AG20443 (cell line): ENCODE measurements at places on chromosomes 13 and 19.

DNA sequence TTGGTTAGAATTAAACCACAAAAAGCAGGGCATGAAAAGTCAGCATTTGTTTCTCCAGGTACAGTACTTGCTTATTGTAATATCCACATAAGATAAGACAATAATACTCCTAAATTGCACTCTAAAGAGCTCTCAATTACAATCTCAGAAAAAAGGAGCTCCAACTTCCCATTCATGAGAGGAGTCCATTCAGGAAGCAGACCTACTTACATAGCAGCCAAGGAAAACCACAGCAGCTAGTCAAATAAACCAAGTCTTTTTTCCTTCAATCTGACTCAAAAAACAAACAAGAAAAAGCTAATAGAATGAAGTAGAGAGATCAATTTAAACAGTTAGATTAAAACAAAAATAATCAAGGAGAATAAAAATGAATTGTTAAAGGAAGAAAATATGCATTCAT lies 885.2 kb upstream of the SLITRK6 start:
- DNase-seq, result no peak

DNA sequence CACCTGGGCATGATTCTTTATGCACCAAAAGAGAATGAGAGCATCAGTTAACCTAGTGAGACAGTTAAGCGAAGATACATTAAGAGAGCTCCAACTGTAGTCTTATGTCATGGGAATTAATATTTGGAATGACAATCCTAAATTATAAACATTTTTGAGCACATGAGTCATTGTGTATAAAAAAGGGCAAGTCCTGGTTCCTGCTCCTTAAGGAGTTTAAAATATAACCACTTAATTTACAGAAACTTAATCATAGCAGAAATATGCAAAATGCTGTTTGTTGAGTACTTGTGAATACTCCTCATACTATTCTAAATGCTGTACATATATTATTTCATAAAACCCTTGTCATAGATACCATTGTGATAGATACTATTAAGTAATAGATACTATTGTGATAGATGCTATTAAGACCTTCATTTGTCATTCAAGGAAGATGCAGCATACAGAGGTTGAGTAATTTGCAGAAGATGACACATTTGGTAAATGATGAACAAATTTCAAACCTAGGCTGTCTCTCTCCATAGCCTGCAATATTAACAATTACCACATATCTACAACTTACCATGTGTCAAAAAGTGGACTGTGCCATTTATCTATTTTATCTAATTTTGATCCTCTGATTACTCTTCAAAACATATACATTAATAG lies 301.0 kb downstream of the TBC1D4 start:
- no peak for DNase-seq

DNA sequence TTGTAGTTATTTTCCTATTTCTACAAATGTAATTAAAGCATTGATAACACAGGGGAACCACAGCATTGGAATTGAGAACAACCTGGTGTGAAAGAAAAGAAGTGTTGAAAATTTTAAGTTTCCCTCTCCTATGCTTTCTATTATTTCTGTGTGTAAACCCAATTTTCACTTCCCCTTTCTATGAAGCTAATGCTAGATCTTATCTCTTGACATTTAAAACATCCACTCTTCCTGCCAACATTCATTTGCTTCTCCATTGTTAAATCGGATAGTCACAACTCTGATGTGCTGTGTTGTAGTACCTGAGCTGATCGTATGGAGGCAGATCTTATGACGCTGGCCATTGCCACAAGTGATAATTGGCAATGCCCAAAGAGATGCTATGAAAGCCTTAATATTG lies 203.0 kb downstream of the ITGBL1 start:
- DNase-seq, result no peak

DNA sequence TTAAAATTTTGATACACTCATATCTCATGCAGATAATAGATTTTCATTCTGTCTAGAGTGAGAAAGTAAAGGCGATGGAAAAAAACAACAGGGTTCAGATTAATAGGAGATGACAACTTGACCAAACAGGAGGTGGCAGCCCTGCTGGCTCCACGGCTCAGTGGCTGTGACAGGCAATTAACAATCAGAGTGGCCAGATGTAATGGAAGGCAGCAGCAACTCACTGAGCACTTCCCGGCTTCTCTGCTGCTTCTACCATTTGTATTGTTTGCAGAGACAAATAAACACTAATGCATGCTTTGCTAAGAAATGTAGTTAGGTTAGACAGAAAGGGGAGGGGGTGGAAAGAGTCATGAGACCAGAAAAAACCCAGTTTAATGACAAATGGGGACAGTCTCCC lies 473.0 kb upstream of the SLC10A2 start:
- no peak for DNase-seq

DNA sequence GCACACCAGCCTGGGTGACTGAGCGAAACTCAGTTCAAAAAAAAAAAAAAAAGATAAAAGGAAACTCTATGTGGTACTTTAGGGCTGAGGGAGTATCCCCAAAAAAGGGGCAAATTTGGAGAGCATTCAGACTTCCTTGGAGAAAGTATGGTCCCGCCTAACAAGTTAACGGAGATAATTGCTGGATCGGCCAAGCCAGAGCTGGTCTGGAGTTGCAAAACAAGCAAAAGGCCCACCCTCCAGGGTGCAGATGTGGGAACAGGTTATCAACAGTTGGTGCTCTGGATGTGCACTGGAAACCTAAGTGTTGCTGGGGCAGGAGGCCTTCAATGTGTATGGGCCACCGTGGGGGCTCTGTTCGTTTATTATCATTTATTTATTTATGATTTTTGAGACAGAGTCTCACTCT lies 2.8 kb downstream of the IQCN start:
- no peak for DNase-seq

GRCh38 chr19:8539621-8540149 lies 25.7 kb upstream of the ZNF414 start:
- no peak for DNase-seq

DNA sequence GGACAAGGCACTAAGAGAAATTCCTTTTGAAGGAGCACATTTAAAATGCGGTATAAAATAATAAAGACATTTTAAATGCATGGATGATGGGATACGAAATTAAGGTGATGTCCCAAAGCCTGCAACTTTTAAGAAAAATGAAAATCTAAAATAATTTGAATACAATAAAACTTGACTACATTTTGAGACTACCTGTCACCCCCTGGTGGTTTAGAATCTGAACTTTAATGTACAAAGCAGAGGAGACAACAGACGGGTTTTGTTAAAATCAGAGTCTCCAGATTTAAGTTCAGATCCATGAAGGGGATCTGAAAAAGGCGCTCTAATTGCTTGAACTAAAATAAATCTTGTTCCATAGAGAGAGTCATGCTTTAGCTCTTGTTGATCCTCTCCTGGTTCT lies 1129.3 kb upstream of the PCDH20 start:
- DNase-seq, result no peak

DNA sequence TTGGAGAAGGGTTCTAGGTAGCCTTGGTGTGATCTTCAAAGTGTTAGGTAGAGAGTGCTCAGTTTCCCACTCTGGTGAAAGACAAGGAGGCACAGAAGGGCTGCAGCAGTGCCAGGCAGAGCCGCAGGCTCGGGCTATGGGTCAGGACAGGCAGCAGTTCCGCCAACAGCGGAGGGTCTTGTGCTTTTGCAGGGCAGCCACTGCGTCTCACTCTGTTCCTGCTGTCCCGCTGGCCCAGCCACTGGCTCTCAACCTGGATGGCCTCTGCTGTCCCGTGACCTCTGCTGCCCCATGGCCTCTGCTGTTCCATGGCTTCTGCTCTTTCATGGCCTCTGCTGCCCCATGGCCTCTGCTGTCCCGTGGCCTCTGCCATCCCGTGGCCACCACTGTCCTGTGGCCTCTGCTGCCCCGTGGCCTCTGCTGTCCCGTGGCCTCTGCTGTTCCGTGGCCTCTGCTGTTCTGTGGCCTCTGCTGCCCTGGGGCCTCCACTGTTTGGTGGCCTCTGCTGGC lies 175.7 kb downstream of the URI1 start:
- DNase-seq, result no peak
